ENCODE measurements at places on chromosomes 2 and 18.

GRCh38 chr18:51196118-51196810 lies 1.2 kb downstream of the MEX3C start:
- no peak for DNase-seq

DNA sequence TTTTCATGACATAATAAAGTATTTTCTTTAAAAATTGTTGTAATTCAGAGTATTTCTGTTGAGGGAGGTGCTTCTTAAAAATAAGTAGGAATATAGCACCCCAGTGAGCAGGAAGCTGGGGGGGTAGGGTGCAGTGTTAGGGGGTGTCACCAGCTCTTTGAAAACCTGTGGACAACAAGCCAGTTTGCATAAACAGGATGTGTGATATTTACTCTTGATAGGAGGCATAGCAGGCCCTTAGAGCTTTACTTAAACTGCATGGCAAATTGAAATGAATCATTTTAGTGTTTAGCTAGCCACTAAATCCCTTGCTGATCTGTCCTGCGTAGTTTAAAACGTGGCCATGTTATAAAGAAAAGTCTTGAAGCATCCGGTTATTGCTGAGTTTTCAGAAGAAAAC lies 8.4 kb downstream of the TGIF1 start:
- no peak for DNase-seq

DNA sequence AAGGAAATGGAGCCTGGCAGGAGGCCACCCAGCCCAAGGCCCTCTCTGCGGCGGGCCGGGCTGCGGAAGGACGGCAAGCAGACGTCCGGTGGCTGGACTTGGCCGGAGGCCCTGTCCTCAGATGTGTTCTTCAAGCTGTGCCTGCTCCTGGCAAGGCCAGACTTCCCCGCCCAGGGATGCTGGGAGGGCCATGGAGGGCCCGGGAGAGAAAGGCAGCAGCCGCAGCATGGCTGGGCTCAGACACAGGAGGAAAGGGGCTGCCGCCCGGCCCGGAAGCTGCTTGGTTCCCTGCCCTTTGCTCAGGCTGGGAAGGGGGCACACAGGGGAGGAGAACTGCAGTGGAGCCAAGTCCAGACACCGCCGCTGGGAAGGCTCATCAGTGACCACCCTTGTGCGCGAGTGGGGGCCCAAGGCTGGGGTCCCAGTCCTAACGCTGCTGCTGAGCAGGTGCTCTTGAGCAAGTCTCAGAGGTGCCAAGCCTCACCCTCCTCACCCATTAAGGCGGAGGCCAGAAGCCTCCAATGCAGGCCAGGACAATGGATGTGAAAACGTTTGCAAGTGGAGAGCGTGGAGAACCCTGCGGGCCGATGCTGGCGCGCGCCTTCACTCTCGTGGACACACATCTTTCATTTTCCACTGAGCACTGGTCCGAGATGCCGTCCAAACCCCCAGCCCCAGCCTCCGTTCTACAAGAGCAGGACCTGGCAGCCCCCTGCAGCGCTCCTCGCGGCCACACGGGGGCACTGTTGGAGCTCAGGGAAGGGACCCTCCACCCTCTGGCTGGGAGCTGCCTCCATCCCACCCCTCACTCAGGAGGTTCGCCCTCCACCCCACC lies 7.9 kb downstream of the CROCC2 start:
- DNase-seq = peak; percentile 4

GRCh38 chr2:206323486-206323885 lies 49.0 kb downstream of the ZDBF2 start:
- no peak for DNase-seq

DNA sequence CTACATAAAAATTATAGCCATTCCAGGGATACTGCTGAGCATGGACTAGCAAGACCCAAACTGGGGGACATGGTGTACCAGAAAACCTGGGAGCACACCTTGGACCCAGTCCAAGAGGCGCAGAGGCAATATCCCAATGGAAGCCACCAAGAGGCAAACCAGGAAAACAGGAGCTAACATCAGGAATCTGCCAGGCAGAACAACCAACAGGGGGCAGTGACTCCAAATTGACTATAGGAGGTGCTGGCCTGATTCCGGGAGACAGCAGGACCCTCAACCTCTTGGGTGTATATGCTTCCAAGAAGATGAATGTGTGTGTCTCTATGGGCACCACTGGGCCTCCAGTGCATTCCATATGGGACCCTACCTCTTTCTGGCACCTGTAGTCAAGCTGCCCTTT lies 172.7 kb upstream of the ARL4C start:
- DNase-seq = no peak

DNA sequence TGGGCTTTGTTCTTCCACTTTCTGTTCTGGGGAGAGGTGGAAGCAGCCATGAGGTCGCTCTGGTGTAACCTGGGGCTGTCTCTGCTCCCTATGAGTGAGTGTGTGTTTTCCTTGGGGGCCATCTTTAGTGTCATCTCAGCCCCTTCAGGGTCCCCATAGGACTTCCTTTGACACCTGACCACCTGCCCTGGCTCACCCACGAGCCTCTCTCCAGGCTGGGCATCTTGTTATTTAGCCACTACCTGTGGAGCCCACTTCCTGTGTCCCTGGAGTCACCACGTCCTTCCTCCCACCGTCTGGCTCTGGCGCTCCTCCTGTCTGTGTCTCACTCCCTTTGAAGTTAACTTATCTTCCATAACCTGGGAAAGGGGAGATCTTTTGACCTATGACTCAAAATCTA lies 176.0 kb downstream of the UXS1 start:
- DNase-seq = no peak

- no peak for DNase-seq
These were observed 11.8 kb downstream of the GULP1 start for GRCh38 chr2:188303363-188304031.

- no peak for DNase-seq
These were observed 249.6 kb downstream of the MTX2 start for GRCh38 chr2:176518823-176519222.

- DNase-seq = no peak
These were observed 59.2 kb downstream of the TWIST2 start for GRCh38 chr2:238906936-238907716.

DNA sequence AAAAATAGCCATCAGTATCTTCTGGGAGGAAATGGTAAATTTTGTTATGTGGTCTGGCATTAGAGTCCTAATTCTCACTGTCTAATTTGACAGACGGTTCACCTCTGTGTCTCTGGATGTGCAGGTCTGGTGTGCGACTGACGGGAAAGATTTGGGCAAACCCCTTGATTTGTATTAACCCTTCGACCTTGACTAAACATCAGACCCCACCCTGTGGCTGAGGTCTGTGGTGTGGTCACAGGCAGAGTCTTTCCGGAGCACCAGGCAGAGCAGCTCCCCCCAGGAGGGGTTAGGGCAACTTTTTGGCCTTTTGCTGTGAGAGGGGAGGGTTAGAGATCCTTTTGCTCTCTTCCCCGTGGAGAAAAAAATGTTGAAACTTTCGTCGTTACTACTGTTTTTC lies 6.4 kb downstream of the TWIST2 start:
- no peak for DNase-seq

GRCh38 chr2:40039549-40039948 lies 260.5 kb upstream of the THUMPD2 start:
- no peak for DNase-seq

- DNase-seq = no peak
These were observed 98.0 kb upstream of the TTN start for GRCh38 chr2:178905261-178905660.

GRCh38 chr2:84674586-84674985 lies 158.3 kb downstream of the DNAH6 start:
- DNase-seq = no peak

DNA sequence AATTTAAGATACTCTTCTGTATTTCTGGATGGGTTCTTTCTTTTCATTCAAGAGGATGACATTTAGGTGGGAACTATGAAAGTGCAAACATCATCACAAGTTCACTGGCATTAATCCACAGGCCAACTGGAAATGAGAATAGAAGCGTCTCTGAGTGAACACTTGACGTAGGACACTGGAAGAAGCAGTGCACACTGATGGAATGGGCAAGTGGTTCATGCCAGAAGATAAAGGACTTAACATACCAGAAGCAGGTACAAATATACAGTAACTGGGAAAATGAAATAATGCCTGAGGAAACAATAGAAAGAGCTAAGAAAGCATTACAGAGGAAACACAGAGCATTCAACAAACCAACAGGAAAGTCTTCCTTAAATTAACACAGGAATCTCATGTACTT lies 120.9 kb upstream of the CCDC195 start:
- DNase-seq = no peak

DNA sequence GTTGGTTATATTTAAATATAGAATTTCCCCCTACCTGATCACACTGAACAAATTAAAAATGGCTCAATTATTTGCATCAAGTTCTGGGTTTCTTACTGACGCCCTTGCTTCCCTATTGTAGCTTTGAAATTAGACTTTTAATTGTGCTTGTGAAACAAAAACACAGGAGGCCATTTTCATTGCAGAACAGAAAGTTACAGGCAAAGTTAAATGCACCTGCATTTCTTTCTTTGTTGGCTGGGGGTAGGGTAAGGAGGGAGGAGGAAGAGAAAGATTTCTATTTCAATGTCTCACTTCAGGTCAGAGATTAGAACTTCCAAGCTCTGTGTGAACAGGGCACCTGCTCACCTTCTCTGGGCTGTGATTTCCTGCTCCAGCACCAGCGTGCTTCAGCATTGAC lies 199.6 kb downstream of the BCL11A start:
- no peak for DNase-seq

DNA sequence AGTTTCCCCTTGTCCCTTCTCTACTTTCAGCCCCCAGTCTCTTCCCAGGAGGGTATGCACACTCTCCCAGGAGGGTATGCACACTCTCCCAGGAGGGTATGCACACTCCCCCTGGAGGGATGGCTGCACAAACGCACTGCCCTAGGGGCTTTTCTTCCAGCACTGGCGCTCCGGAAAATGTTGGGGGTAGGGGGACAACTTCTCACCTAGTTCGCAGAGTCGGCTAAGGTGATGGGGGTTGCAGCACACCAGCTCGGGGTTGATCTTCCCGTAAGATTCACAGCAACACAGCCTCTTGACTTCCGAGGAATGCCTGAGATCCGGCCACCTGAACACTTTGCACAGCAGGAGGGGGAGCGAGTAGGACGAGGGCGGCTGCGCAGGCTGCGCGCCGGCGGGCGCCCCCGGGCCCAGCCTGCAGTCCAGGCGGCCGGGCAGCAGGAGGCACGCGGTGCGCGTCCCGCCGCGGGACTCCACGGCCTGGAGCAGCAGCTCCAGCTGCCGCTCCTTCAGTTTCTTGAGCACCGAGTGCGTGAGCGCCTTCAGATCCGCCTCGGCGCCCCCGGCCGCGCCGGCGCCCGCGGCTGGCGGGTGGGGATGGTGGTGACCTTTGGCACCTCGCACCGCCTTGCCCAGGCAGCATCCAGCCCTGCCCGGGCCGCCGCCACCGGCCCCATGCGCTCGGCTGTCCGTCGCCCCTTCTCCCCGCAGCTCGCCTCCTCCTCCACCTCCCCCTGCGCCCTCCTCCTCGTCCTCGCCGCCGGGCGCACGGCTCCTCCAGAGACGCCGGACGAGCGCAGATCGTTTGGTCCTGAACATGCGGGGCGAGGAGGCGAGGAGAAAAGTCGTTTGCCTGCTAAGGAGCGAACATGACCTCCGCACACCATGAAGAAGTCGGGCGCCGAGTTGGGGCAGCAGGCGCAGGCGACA lies 894 bp downstream of the SMAD7 start:
- DNase-seq = no peak

- no peak for DNase-seq
These were observed 24.7 kb upstream of the NAGK start for GRCh38 chr2:71043531-71044407.

- DNase-seq = no peak
These were observed 356.5 kb downstream of the IRS1 start for GRCh38 chr2:226443112-226443511.

- DNase-seq = no peak
These were observed 749 bp downstream of the STK25 start for GRCh38 chr2:241507430-241508239.

DNA sequence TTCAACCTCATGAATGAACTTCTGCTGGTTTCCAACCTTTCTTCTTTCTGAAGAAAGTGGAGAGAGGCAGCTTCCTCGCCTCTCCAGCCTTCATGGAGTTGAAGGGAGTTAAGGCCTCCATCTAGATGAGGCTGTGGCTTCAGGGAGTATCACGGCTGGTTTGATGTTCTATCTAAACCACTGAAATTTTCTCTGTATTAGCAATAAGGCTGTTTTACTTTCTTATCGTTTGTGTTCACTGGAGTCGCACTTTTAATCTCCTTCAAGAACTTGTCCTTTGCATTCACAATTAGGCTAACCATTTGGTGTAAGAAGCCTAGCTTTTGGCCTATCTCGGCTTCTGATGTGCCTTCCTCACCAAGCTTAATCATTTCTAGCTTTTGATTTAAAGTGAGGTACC lies 19.9 kb upstream of the CTDP1 start:
- no peak for DNase-seq

- DNase-seq = no peak
These were observed 312.6 kb upstream of the VRK2 start for GRCh38 chr2:57733956-57734355.

GRCh38 chr18:78673516-78674321 lies 305.9 kb upstream of the SALL3 start:
- DNase-seq = peak; percentile 21

GRCh38 chr18:7237673-7238272 lies 6.9 kb downstream of the LRRC30 start:
- DNase-seq = no peak

GRCh38 chr2:205747829-205748386 lies 65.6 kb downstream of the NRP2 start:
- no peak for DNase-seq

DNA sequence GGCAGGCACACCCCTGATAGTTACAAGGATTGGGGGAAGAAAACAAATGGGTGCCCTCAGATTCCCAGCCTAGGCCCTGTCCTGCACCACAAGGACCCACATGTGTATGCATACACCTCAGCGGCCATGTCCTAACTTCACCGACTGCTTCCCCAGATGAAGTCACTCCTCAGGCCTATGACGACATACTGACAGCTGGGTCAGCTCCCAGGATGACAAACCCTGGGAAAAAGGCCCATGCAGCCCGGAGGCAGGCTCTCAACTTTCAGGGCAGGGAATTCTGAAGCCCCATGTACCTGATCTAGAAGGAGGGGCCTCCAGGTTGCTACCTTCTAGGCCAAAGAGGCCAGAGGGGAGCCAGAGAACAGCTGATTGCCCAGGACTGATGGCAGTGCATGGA lies 11.0 kb upstream of the PLEKHM3 start:
- DNase-seq = no peak
